ENCODE measurements at places on chromosomes 2 and 18. TPM values are rescaled to one million over a fixed set of nuclear protein-coding genes. Genes with fewer than 3 reads are reported as not detected.
A peak's percentile ranks its signal among the peaks of the same experiment; 100 is the strongest.

GRCh38 chr18:48161911-48162698, 231.6 kb upstream of the SMAD2 start:
- peaks cover 5% of the 10 kb centered on the region for H3K4me1 ChIP-seq
- H3K27ac ChIP-seq = peak overlapping the region; percentile 95
- peak; percentile 74 for DNase-seq
- H3K36me3 ChIP-seq = no peaks in the 10 kb centered on the region
- H3K4me3 ChIP-seq = peak overlapping the region; percentile 53
- H3K27me3 ChIP-seq = no peaks in the 10 kb centered on the region

GRCh38 chr2:204695506-204695905, 150.2 kb downstream of the PARD3B start:
- H3K36me3 ChIP-seq = no peaks in the 10 kb centered on the region
- H3K27me3 ChIP-seq = no peaks in the 10 kb centered on the region
- no peaks in the 10 kb centered on the region for H3K4me1 ChIP-seq
- H3K4me3 ChIP-seq = no peak overlapping the region

DNA sequence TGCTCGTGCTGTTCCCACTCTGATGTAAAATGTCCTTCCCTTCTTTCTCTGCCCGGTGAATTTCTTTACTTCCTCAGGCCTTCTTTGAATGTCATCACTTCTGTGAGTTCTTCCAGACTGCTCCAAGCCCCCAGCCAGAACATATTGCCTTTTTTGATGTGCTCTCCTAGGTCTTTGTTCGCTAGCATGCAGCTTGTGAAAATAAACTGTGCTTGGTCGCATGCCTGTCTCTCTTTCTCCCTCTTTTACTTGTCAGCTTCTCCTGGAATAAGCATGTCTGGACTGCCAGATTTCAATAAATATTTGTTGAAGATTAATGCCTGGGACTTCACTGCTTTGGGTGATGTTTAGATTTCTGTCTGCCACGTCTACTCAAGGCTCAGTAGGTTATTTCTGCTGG, 82.7 kb upstream of the ARHGAP28 start:
- no peak overlapping the region for H3K27ac ChIP-seq
- no peaks in the 10 kb centered on the region for H3K4me1 ChIP-seq
- no peaks in the 10 kb centered on the region for H3K36me3 ChIP-seq
- no peak for DNase-seq

DNA sequence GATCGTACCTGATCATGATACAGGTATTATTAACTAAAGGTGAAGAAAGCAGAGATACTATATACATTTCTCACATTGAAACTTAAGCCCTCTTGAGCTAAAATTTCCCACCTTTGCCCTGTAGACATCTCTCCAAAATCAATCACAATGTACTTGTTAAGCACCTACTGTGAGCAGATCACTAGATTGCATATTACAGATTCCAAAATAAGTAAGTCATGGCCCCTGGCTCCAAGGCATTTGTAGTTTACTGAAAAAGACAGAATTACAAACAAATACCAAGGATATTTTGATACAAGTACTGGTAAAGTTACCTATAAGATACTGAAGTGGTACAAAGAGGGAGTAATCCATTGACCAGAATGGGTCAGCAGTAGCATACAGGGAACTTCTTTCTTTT, 455.3 kb downstream of the STK39 start:
- no peak overlapping the region for H3K27ac ChIP-seq
- no peak overlapping the region for H3K4me3 ChIP-seq
- no peak for DNase-seq
- no peaks in the 10 kb centered on the region for H3K36me3 ChIP-seq
- H3K4me1 ChIP-seq = no peaks in the 10 kb centered on the region

TPO gene
- total RNA-seq = 0.80 TPM

Measured in colonic mucosa (tissue), 4 donors.